RCC 7860 (cell line): ENCODE measurements at places on chromosomes 16 and 17.
A peak's percentile ranks its signal among the peaks of the same experiment; 100 is the strongest.

GRCh38 chr16:5607169-5607568 lies 509.6 kb upstream of the EEF2KMT start:
- no peak for DNase-seq

GRCh38 chr16:58038219-58038641 lies 12.7 kb downstream of the MMP15 start:
- no peak for DNase-seq

DNA sequence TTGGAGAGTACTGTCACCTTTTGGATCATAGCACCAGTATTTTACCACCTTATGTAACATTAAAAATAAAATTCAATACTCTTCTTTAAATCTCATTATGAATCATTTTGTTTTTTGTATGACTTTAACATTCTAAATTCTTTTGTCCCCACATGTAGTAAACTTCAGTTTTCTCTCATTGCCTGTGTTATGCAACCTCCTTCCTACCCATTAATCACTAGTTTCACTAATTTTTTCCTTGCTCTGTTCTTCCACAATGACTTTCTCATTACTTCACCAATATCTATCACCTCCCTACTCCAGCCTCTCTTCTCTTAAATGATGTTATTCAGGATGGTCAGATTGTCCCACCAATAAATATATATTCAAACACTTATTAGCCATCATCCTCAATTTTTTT lies 68.7 kb downstream of the TTC19 start:
- DNase-seq: no peak

DNA sequence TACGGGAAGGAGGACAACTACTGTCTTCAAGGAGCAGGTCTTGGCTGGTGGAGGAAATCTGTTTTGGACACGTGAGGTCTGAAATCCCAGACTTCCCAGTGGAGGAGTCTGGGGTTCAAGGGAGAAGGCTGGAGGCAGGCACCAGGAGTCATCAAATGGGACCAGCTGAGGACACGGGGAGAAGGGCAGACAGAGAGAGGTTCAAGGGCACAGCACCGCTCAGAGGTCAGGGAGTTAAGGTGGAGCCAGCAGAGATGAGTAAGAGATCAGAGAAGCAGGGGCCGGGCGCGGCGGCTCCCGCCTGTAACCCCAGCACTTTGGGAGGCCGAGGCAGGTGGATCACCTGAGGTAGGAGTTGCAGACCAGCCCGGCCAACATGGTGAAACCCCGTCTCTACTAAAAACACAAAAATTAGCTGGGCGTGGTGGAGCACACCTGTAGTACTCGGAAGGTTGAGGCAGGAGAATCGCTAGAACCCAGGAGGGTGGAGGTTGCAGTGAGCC lies 10.4 kb upstream of the SMIM5 start:
- DNase-seq: no peak

DNA sequence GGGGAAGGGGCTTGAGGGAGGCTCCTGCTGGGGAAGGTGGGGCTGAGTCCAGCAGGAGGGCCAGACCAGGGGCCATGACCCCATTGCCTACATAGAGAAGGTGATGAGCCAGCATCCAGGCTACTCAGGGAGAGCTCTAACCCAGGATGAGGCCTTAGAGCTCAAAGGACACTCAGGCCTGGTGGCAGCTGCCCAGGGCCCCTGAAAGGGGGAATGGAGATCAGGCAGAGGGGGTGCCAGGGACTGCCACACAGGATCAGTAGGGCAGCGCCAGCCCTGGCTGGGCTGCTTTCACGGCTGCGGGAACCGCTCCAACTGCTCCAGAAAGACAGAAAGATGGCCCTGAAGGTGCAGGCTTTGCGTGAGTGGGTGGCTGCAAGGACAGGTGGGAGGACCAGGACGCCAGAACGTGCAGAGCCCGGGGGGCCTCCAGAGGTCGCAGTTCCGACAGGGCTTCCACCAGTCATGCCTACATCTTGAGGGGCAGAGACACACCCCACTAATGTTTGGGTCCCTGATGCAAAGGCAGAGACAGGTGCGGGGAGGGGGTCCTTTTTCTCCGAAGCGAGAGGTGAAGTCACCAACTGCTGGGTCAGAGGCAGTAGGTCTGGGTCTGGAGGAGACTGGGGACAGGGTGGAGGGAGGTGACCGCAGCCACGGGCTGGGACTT lies 882 bp upstream of the ATP6V0C start:
- DNase-seq: no peak

- DNase-seq: no peak
These were observed 5.3 kb downstream of the RAPGEFL1 start for GRCh38 chr17:40182606-40183005.

DNA sequence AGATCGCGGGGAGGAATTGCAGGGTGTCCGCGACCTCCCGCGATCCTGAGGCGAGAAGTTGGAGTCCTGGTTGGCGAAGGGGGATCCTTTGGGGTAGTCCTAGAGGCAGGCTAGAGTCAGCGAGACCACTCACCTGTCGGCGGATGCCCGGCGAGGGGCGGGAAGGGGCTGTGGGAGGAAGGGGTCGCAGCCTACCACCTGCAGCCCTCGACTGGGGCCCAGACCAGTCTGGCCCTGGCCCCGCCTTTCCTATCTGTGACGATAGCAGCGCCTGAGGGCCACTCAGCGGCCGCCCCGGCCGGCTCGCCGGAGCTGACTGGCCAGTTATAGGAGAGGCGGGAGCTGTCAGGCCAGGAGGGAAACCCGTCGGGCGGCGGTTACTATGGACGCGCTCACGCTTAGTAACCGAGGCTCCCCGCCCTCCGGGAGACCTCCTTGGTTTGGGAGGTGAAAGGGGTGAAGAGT lies at the start of gene TEKT3:
TSS of gene TEKT3 (minus strand) at position 213 of the 465 bp plus-strand sequence. CDS start 10,012 bp downstream, outside the sequence.
- no peak for DNase-seq

- DNase-seq: peak; percentile 83
These were observed 4.3 kb downstream of the ZNF768 start for GRCh38 chr16:30521873-30522641.

DNA sequence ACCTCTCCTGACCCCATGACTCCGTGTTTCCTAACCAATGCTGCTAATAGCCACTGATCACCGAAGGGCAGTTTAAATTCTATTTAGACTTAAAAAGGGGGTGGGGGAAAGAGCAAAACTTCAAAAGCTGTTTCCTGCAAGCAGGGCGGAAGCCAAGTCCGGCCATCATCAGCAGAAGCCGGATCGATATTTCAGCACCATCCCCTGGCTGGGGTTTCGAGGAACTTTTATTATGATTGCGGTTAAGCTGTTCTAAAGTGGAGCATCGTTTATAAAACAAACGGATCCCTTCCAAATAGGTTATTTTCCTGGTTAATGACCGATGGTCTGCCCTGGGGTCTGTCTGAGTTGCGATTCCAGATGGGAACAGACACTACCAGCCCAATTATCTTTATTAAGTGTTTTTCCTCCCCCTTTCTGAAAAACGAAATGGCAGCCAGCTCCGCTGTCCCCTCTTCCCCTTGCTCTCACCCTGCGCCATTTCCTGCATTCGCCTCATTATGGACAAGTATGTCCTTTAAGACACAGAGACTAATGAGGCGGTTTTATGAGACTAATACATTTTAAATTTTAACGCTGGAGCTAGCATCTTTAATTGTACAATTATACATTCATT lies 76.1 kb upstream of the IRX3 start:
- no peak for DNase-seq

DNA sequence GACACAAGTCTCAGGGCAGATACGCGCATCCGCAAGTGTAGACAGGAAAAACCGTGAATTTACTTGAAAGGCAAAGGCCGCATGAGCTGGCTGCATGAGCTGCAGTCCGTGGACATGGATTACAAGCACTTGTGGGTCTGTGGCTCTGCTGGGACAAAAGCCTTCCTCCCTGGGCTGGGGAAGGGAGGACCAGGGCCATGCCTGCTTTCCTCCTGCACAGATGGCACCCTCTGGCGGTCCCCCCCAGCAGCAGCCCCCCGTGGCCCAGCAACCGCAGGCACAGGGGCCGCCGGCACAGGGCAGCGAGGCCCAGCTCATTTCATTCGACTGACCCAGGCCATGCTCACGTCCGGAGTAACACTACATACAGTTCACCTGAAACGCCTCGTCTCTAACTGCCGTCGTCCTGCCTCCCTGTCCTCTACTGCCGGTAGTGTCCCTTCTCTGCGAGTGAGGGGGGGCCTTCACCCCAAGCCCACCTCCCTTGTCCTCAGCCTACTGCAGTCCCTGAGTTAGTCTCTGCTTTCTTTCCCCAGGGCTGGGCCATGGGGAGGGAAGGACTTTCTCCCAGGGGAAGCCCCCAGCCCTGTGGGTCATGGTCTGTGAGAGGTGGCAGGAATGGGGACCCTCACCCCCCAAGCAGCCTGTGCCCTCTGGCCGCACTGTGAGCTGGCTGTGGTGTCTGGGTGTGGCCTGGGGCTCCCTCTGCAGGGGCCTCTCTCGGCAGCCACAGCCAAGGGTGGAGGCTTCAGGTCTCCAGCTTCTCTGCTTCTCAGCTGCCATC lies 1.7 kb upstream of the MRPL12 start:
- no peak for DNase-seq

- DNase-seq: no peak
These were observed 2.0 kb downstream of the UBALD2 start for GRCh38 chr17:76267051-76267576.
